Stimulated activated CD8-positive, alpha-beta memory T cell treated with anti-CD3 and anti-CD28 coated beads, Interleukin-2, amount 100 ng/mL, for 1 hour (primary cell): ENCODE measurements at places on chromosomes 1 and 21.
A peak's percentile ranks its signal among the peaks of the same experiment; 100 is the strongest.

- no peak for DNase-seq
These were observed 60.7 kb upstream of the COG2 start for GRCh38 chr1:230581446-230582079.

GRCh38 chr1:24541711-24542346 lies 14.1 kb upstream of the NCMAP start:
- no peak for DNase-seq

DNA sequence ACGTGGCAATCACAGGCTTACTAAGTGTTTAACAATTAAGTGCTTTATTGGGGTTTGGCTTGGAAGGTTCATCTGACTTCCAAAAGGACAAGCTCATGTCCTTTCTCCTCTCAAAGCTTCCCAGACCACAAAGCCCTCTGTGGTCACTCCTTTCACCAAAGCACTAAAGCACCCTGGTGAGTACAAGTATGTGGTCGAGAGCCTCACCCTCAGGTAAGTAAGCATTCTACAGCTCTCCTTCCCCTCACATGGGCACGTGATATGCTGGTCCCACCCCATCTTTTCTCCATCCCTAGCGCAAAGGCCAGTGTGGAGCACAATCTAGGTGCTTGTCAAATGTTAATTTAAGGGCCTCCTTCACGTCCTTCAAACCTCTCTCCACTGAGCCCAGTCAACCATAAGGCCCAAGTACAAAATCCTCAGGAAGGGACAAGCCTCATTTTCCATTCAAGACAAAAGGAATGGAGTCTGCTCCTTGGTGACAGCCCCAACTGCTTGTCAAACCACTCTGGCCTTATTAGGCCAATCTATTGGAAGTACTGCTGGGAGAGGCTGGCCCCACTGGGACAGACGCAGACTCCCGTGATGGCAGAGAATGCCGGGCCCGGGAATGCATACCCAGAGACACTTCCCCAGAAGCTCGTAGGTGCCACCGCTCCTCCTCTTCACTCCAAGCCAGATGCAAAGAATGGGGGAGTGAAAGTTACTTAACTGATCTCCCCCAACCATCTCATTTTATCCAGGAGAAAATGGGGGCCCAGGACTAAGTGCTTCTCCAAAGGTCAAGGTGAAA lies 7.8 kb downstream of the STMN1 start:
- no peak for DNase-seq

GRCh38 chr1:156126043-156126629 lies 11.6 kb downstream of the LMNA start:
- peak; percentile 41 for DNase-seq

DNA sequence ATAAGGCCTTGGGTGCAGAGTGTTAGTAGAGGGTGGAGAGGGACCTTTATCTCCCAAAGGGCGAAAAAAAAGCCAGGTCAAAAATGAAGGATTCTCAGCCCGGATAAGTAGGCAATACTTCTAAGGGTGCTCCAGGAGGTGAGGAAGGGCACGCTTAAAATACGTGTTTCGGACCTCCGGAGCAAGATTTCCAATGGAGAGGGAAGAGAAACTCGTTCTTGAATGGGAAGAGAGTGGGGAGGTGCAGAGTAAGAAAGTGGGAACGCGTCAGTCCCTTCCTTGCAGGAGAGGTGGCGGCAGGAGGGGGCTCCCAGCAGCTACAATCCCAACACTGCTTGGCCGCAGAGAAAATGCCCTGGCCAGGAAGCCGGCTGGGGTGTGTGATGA lies 581 bp downstream of the EFCAB14 start:
- DNase-seq = no peak

- no peak for DNase-seq
These were observed 33.5 kb upstream of the LAPTM5 start for GRCh38 chr1:30790850-30791778.

- no peak for DNase-seq
These were observed 8.0 kb upstream of the CLDN19 start for GRCh38 chr1:42748021-42748420.

DNA sequence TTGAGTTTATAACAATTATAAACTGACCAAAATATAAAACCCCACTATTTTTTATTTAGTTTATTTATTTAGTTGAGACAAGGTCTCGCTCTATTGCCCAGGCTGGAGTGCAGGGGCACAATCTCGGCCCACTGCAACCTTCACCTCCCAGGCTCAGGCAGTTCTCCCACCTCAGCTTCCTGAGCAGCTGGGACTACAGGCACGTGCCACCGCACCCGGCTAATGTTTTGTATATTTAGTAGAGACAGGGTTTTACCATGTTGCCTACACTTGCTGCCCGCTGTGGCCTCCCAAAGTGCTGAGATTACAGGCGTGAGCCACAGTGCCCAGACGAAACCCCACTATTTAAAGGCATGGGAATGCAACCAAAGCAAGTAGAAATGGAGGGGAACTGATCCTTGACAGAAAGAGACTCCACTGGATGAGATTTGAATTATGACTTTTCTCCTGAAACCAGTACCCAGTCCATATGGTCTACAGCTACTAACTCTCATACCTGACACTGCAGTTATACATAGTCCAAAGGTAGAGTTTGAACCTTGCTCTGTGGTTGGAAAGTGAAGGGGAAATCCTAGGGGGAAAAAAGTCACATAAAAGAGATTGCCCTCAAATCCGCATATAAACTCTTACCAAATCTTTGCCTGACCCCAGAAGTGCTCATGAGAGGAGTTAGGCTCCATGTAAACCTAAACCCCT lies 11.3 kb downstream of the LRRC8C start:
- DNase-seq = no peak

DNA sequence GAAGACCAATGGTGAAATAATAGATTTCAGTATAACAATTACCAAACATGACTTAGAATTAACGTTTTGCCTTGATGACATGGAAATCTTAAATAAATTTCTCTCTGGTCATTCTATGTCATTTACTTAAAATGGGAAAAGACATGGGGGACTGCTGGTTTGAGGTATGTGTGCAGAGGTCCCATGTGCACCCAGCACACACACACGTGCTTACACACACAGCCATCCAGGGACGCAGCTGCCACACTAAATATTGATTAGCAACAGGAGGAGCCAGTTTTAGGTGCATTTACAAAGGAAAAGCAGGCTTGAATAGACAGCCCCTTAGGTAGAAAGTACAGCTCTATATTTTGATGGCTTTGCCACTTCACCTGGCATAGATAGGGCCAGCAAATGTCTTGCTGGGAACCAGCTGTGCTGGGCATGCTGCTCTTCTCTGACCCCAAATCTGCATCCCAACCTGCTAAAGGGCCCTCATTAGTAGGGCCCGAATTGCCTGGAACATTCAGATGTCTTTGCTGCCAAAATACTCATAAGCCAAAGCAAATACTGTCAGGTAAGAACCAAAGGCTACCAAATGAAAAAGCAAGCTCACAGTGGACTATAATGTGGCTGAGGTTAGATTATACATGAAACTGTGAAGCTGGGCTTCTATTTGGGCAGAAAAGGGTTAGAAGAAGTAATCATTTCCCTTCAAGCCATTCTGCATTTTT lies 399.9 kb downstream of the HHAT start:
- no peak for DNase-seq

GRCh38 chr1:119245881-119246280 lies 105.4 kb upstream of the WARS2 start:
- DNase-seq = no peak

DNA sequence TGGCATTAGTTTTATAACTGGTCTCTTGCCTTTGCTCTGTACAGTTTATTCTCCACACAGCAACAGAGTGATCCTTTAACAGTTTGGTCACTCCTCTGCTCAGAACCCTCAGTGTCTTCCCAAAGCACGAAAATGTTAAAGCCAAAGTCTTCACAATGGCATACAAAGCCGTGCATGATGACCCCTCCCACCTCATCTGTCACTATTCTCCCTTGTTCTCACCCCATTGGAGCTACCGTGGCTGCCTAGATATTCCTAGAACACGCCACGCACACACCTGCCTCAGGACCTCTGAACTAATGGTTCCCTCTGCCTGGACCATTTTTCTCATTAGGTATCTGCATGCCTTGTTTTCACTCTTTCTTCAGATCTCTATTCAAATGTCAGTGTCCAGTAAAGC lies 8.6 kb upstream of the SEMA4A start:
- DNase-seq = no peak

- no peak for DNase-seq
These were observed 12.5 kb downstream of the CHML start for GRCh38 chr1:241627453-241628259.

DNA sequence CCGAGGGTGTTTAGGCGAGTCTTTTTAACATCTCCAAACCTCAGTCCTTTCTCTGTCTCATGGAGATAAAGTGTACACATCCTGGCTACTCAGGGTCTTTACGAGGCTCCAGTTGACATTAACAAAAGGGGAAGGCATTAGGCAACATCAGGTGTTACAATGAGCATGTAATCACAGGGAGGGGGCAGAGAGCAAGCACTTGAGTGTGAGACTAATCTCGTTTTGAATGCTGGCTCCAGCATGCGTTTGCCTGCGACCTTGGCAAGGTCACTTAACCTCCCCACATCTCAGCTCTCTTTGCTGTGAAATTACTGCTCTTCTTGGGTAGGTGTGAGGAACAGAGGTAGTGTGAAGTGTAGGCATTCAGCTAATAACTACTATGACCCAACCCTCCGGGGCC lies 3.1 kb downstream of the TNNT2 start:
- DNase-seq = no peak

GRCh38 chr21:33047231-33047630 lies 21.5 kb downstream of the OLIG2 start:
- no peak for DNase-seq

GRCh38 chr1:182739545-182739944 lies 50.0 kb upstream of the NPL start:
- no peak for DNase-seq

- DNase-seq = peak; percentile 70
These were observed 41.9 kb upstream of the TNFRSF1B start for GRCh38 chr1:12124693-12125421.

GRCh38 chr1:54791880-54792522 lies 9.1 kb downstream of the TTC22 start:
- no peak for DNase-seq

- DNase-seq = no peak
These were observed 112.3 kb downstream of the OMA1 start for GRCh38 chr1:58434181-58434580.

- DNase-seq = no peak
These were observed 12.8 kb upstream of the KAZN start for GRCh38 chr1:14585728-14586127.

- DNase-seq = no peak
These were observed 534.5 kb downstream of the OMA1 start for GRCh38 chr1:58011978-58012377.

DNA sequence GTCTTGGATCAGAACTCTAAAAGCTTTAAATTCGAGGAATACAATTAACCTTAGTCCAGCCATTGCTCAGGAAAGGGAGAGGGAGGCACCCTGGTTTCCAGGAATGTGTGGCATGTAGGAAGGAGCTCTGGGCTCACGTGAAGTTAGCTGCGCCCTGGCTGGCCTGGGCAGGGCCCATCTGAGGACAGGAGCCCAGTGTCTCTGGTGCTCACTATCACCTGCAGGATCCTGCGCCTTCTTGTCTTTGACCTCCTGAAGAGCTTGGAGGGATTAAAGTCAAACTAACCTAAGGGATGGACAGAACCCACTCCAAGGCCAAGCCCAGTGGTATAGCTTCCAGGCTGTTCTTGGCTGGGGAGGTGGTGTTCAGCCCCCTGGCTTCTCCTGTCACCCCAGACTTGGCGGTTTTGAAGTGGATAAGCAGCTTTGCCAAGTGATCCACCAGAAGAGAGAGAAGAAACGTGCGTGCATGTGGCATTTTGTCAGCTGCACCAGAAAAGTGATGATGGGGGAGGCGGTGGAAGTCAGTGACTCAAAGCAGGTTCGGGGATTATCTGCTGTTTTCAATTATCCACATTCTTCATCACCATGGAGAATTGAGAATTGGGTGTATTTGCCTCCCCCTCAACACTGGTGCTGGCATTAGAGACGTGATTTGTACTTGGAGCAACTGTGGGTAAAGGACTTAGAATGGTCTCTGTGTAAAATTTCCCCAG lies 11.9 kb upstream of the KCNN3 start:
- DNase-seq = no peak

GRCh38 chr1:147853391-147853790 lies 49.2 kb upstream of the GJA8 start:
- DNase-seq = no peak

DNA sequence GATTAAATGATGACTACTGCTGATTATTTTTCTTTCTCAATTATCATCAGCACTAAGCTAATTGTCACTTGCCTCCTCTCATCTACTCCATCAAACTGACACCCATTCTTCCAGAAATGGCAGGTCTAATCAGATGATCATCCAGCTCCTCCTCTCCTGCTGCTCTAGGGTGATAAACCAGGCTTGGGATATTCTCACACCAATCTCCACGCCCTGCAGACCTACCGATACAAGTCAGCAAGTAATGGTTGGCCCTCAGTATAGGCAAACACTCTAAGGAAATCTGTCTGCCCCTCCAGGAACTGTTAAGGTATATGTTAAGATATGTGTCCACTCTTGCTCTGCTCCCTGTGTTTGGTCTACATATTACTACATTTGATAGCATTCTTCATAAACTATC lies 36.3 kb upstream of the C1orf21 start:
- DNase-seq = no peak

DNA sequence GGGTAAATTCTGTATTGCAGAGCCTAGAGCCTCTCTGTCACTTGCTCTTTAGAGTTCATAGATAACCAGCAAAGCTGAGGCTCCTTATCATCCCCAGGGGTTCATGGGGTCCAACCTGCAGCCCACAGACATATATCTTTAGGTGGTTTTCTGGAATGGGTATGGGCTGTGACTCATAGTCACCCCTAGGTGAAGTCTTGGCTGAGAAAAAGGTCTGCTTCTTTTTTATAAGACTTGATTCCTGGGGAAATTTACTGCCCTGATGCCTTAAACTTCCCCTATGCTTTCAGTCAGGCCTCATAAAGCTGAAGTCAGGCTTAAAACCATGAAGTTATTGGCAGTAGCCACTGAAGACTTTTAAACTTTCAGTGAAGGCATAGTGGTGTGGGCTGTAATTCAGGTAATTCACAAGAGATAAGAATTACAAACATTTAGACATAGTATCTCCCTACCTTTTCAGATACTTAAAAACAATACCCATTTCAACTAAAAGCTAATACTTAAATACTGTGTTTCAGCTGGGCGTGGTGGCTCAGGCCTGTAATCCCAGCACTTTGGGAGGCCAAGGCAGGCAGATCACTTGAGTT lies 46.8 kb downstream of the MACO1 start:
- no peak for DNase-seq

- no peak for DNase-seq
These were observed 19.3 kb downstream of the EPHB2 start for GRCh38 chr1:22729912-22730311.

DNA sequence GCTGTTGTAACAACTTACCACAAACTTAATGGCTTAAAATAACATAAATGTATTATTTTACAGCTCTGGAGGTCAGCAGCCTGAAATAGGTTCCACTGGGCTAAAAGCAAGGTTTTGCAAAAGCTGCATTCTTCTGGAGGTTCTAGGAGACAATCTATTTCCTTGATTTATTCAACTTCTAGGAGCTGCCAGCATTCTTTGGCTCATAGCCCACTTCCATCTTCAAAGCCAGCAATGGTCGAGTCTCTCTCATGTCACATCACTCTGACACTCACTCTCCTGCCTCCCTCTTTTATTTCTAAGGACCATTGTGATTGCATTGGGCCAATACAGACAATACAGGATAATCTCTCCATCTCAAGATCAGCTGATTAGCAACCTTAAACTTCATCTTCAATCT lies 15.1 kb upstream of the FOXJ3 start:
- no peak for DNase-seq

- DNase-seq = no peak
These were observed 87.1 kb downstream of the SELENOF start for GRCh38 chr1:86826856-86827255.
